ENCODE measurements at places on chromosomes 2 and 18.

DNA sequence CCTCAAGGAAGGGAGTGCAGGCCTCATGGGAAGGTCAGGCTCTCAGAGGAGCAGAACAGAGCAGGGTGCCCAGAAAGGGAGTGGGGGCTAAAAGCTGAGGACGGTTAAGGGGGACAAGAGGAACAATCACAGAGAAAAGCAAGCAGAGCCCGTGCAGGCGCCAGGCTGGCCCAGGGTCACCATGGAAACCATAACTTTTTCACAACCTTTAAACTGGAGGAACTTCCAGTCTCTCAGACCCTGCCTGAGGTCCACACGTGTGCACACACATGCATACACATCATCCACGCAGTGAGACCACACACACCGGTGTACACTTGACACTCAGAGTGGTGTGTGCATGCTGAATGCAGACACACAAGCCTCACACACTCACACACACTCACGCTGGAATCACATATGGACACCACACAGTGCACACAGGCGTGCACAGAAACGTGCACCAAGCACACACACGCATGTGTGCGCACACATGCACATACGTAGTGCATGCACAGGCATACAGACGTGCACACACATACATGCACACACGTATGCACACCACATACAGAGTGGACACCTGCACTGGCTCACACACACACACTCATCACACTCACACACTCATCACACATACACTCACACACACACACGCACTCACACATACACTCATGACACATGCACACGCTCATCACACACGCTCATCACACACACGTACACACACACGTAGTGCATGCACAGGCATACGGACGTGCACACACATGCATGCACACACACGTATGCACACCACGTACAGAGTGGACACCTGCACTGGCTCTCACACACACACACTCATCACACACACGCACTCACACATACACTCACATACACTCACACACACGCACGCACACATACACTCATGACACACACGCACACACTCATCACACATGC is 37.2 kb upstream of the SNED1 start:
- peak; percentile 86 for DNase-seq

- no peak for DNase-seq
Measured at GRCh38 chr2:215423928-215424540, 11.8 kb downstream of the FN1 start.

GRCh38 chr2:14826518-14826917 is 194.0 kb downstream of the LRATD1 start:
- DNase-seq: no peak

GRCh38 chr2:26349690-26350089 is 3.1 kb upstream of the ADGRF3 start:
- peak; percentile 77 for DNase-seq

GRCh38 chr18:22466608-22467395 is 49.1 kb upstream of the CTAGE1 start:
- DNase-seq: no peak

Data from MV-4-11 (cell line).